ENCODE measurements at places on chromosomes 5 and 9.

- DNase-seq: no peak
Measured at GRCh38 chr5:171432583-171433351, 13.3 kb downstream of the FGF18 start.

DNA sequence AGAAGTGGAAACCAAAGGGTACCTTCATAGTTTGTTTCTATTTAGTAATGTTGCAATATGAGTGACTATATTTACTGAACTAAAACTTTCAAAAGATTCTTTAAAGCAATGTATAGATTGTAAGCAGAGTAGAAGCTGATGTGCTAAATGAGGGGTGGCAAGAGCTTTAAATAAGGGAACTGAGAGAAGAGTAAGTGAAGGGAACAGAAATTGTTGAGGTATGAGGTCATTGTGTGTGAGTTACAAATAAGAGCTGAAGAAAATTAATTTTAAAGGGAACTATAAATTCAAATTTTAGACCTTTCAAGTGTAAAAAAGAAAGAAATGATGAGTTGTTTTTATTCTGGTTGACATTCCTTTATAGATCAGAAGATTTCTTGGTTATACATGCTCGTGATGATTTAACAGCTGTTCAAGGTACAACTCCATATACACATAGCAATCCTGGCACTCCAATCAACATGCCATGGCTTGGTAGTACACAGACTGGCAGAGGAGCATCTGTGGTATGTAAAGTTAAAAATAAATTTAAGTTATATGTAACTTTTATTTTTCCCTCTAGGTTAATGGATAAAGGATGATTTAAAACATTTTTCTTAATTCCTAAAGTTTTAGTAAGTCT lies 135.1 kb upstream of the TNFAIP8 start:
- no peak for DNase-seq

- no peak for DNase-seq
Measured at GRCh38 chr9:1876891-1877496, 138.2 kb upstream of the SMARCA2 start.

DNA sequence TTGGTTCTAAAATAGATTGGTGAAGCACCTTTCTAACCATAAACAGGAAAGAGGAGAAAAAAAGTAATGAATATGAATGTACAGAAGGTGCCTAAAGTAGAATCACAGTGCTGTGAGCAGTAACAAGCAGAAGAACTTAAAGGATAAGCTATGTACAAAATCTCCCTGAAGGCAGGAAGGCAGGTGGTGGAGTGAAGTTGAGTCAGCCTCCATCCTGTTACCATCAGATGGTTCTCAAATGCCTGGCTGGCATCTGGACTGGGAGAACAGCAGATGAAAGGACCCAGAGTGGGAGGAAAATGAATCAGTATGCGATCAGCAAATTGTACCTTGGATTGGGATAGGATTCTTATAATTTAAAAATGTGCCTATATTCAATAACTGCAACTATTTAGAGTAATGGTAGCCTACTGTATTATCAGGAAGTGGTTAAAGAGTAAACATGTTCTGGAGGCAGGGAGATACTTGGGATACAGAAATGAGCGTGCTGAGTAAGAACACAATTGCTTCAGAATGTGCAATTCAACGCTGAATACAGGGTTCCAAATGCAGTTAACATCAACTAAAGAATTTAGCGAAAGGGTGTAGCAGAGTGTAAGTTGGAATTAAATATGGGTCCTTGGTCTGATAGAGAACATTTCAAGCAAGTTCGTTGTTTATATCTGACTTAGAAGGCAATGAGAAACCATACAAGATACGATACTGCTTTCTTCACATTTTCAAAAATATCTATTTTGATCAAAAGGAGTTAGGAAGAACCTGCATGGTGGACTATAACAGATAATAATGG lies 21.1 kb upstream of the FER start:
- DNase-seq: no peak

- no peak for DNase-seq
Measured at GRCh38 chr5:137145721-137146120, 353.4 kb downstream of the SPOCK1 start.

DNA sequence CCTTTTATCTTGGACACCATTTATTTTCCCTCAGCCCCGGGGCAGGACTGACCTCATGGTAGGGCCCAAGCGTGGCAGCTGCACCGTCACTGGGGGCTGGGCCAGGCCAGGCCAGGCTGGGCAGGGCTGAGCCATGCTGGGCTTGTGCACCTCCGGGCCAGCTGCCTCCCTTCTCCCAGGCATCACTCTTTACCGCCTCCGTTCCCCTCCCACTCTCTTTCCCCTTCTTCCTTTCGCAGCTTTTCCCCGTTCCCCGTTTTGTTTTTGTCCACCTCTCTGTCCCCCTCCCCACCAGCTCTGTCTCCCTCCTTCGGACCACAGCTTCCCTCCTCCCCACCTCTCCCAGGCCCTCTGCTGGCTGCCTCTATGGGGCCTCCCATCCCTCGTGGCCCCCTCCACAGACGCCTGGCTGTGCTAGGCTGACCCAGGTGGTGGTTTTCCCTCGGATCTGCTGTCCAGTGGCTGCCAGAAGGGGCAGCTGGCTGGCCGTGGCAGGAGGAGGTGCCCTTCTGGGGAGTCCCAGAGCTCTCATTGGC lies 17.9 kb downstream of the FGF18 start:
- no peak for DNase-seq

- no peak for DNase-seq
Measured at GRCh38 chr5:75519761-75520160, 8.1 kb downstream of the POLK start.

- DNase-seq: no peak
Measured at GRCh38 chr9:136015656-136016571, 54.7 kb upstream of the UBAC1 start.

DNA sequence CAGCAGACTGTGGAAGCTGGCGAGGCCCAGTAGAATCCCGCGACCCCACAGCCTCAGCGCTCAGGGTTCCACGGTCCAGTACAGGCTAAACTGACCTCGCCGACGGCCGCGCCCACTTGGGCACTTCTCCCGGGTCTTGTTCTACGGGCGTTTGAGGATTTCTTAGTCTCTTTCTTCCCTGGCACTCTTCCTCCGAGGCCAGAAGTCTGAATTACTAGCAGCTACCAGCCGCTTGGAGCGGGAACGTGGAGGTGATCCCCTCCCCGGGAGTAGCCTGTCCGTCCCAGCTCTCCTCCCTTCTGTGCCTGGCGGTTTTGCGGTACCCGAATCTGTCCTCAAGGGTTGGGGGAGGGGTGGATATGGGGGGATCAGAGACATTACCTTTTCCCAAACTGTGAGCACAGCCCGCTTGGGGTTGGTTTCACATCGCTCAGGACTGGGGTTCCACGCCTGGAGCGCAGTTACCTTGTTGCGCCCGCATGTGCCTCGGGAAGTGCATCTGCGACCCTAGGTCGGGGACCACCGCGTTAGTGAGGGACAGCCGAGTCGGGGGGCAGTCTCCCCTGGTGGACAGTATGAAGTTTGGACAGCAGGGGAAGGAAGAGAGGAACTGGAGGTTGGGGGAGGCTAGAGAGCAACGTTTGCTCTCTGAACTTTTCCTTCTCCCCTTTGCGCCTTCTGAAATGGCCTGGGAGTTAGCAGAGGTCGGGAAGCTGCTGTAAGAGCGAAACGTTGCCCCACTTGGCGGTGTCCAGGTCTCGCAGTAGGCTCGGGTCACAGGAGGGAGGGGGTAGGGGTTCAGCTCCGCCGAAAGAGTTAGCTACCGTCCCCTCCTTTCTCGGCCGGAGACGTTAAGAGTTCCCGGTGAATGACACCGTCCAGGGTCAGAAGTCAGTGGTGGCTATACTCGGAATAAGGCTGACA lies 190.8 kb downstream of the MEF2C start:
- no peak for DNase-seq

DNA sequence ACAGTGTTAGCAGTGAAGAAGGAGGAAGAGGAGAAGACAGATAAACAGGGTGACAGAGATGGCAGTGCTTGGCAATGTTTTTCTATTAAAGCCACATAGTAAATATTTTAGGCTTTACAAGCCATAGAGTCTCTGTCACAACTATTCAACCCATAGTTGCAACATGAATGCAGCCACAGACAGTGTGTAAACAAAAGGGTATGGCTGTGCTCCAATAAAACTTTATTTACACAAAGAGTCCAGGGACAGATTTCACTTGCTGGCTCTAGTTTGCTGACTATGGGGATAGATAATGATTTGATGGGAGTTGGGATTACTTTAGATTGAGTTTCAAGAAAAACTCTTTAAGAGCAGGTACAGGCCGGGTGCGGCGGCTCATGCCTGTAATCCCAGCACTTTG lies 224.8 kb upstream of the SEMA6A start:
- DNase-seq: no peak

DNA sequence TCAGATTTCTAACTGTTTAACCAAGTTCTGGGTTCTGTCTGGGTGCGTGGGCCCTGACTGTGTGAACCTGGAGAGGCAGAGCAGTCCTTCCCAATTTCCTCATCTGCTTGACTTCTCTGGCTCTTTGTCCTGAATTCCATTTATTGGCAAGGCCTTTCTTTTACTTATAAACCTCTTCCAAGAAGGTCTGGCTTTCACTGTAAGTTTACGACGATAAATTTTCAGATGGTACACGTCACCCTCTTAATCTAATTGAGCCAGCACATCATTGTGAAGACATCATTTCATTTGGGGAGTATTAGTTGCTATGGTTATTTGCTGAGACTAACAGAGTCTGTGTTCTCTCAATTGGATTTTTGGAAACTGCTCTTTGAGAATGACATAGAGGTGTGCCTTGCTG lies 92.4 kb downstream of the ARHGAP26 start:
- DNase-seq: no peak

DNA sequence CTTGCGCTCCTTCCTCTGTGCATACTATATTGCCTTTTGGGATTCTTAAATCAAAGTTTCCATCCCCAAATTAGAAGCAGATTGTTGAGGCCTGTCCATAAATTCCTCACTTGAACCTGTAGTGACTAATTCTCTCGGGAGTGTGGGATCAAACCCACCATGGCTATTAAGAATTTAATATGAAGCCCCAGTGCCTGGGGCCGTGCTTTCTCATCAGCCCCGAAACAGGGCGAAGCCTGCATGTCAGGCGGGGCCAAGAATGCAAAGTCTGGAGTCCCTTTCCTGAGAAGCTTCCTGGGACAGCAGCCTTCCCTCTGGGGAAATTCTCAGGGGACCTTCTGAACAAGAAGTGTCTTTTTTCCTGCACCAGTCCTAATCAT lies 29.3 kb upstream of the FAT2 start:
- DNase-seq: no peak

GRCh38 chr9:85508616-85509015 lies 233.1 kb downstream of the AGTPBP1 start:
- DNase-seq: no peak

- no peak for DNase-seq
Measured at GRCh38 chr5:139745132-139745799, 50.3 kb upstream of the PSD2 start.

- no peak for DNase-seq
Measured at GRCh38 chr5:81549123-81549522, 155.2 kb upstream of the ACOT12 start.

DNA sequence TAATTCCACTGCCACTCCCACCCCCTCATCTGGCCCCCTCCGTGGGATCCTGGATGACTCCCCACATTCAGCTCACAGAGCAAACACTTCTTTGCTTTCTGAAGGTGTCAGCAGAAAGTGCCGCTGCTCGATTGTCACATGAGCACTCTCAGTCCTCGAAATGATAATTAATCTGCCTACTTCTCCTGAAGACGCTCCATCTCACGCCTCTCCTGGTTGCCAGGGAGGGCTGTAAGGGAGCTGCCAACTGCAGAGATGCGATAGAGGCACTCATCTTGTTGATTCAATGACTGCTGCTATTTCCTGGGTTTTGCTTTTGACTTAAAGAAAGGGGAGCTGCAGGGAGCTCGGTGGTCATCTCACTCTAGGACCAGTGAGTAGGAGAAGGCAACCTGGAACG lies 206.5 kb downstream of the DAB2IP start:
- DNase-seq: peak; percentile 35

DNA sequence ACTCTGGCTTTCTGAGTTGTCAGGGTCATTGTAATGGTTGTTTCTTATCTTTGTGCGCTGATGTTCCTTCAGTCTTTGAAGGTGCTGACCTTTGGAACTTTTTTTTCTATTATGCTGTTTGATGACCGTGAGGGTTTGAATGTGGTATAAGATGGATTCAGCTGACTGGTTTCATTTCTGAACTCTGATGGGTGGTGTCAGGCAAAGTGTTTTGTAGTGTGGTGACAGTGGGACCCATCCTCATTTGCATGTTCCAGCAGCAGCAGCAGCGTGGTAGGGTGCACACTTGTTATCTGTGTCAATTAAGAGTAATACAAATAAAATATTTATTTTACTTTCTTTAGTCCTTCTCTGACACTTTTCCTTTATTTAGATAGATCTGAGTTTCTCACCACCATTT lies 227.7 kb upstream of the PRR16 start:
- DNase-seq: no peak

GRCh38 chr5:177368869-177369644 lies 11.3 kb downstream of the RGS14 start:
- no peak for DNase-seq

DNA sequence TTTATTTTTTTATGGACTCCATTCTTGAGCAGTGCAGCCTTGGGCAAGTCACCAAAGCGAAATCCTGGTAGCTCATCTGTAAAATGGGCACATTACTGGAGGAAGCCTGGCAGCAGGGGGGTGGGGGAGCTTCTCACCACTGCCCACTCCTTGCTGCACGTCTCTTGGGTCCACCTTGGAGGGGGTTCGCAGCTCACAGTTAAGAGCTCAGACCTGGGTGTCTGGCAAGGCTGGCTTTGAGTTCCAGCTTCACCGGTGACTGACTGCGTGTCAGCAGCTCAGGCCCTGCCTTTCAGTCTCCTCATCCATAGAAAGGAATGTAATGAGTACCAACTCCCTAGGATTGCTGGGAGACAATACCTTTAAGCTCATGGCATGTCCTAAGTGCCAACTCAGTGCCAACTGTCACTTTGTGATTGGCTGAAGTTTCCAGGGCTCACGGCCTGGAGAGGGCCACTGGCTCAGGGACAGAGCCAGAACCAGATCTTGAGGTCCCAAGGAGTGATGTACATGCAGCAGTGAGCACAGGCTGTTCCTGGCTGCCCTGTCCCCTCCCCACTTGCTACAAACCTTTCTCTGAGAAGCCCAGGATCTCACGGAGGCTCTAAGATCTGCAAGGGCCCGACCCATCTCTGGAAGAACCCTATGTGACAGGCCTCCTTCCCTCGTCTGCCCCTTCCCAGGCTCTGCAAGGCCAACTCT lies 72.9 kb downstream of the C9orf50 start:
- no peak for DNase-seq

DNA sequence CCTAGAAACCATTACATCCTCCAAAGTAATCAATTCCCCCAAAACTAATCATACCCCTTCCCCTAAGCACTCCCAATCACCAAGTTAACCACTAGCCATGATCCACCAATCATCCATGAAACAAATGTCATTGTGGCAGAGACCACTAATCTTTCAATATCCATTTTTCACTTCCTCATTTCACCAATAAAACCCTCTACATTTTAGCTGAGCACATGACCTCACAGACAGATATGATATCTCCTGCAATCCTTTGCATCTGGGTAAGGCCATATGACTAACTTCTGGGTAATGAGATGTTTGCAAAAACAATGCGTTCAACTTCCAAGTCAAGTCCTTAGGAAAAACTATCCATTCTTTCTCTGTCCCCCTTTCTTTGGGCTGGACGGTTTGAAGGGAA lies 20.7 kb downstream of the OR2S2 start:
- no peak for DNase-seq

All from NCI-H510A (cell line).